Coronary artery (tissue), 2 donors: ENCODE measurements at places on chromosomes 6 and 20.

DNA sequence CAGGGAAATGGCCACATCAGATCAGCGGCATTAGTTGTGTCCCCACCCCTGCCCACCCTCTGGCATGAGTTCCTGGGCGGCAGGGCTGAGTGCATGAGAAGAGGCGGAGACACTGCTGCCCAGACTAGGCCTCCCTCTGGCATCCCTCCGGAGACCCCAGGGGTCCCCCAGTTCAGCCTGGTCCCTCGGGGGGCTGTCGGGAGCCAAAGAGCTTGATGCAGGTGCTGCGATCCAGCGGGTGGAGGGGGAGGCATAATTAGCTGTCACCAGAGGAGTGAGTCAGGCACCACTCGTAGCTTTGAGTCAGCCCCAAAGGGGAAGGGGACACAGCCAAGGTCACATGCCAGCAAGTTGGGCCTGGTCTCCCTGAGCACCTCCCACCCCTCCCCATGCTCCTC, 34.5 kb downstream of the DLGAP4 start:
- DNase-seq = no peak

- DNase-seq = no peak
Measured at GRCh38 chr6:117138920-117139319, 126.4 kb upstream of the VGLL2 start.

GRCh38 chr20:7147220-7147601, 379.7 kb downstream of the BMP2 start:
- DNase-seq = no peak

- DNase-seq = no peak
Measured at GRCh38 chr20:50412069-50412468, 98.1 kb upstream of the PTPN1 start.

- no peak for DNase-seq
Measured at GRCh38 chr20:51376111-51376510, 166.4 kb downstream of the NFATC2 start.

- no peak for DNase-seq
Measured at GRCh38 chr20:32483351-32484224, 101.5 kb downstream of the NOL4L start.

DNA sequence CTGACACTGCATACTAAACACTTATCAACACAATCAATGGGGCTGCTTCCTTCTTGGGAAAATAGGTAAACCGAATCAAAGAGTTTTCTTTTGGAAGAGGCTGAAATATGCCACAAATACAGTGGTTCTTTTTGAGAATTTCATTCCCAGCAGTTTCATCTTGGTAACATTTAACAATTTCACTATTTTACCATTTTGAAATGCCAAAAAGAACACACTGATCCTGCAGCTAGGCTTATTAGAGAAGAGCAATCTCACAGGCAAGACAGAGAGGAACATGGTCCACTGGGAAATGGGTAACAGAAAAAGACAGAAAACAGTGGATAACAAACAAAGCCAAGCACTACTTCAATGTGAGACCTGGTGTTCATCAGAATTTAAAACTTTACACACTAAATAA, 2.5 kb downstream of the CNR1 start:
- DNase-seq = no peak

DNA sequence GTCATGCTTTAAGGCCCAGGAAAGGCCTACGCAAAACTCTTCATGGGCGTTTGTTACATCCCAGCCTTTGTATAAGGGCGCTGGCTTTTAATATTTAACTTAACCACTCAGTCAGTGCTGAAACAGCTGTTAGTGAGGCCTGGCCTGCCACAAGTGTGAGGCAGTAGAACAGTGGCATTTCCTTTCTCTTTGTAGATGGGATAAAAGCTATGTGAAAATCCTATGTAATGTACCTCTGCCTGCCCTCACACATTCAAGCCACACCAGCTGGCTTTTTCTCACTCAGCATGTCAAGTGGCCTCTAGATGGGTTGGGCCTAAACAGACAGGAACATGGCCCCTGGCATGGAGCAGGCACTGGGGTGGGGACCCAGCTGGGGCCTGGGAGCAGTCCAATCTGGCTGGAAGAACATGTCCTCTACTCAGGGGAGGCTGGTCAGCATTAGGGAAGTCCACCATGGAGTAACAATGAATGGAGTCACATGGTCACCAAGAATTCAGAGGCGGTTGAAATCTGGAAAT, 20.7 kb downstream of the CGA start:
- DNase-seq = no peak

DNA sequence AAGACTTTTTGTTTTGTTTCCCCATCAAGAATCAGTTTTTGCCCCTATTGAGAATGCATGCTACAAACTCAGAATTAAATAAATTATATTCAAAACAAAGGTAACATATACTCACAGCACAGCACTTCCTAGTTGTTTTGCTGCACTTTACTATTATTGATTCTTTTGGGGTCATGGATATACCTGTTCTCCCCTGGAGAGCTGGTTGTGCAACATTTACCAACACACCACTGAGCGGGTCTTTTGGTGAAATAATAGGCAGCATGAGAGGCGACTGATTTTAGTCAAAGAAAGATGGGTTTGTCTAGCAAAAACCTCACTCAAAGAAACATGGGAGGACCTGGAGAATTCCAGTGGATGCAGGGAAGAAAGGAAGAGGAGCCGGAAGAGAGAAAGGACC, 39.9 kb upstream of the CDKN1A start:
- DNase-seq = no peak

- no peak for DNase-seq
Measured at GRCh38 chr6:168968228-168968627, 285.4 kb downstream of the THBS2 start.

DNA sequence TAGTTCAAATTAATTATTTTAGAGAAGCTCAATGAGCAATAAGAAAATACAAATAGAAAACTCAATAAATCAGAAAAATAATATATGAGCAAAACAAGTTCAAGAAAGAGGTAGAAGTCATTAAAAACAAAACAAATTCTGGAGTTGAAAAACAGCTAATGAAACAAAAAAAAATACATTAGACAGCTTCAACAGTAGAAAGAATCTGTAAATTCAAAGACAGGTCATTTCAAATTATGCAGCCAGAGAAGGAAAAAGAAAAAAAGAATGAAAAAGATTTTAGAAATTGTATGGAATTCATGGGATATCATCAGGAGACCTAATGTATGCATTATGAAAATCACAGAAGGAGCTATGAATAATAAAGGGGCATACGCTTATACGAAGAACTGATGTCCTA, 795.3 kb upstream of the ADGRB3 start:
- DNase-seq = no peak

- DNase-seq = no peak
Measured at GRCh38 chr20:35840421-35840820, 68.6 kb downstream of the PHF20 start.

GRCh38 chr6:105445481-105445880, 42.6 kb upstream of the PREP start:
- no peak for DNase-seq

- peak; percentile 22 for DNase-seq
Measured at GRCh38 chr20:24382331-24382730, 87.1 kb upstream of the SYNDIG1 start.

- no peak for DNase-seq
Measured at GRCh38 chr6:84516154-84516553, 248.2 kb downstream of the TBX18 start.

GRCh38 chr20:9442858-9443257, 71.5 kb upstream of the LAMP5 start:
- DNase-seq = no peak

- DNase-seq = no peak
Measured at GRCh38 chr6:126570507-126570906, 230.6 kb downstream of the CENPW start.

DNA sequence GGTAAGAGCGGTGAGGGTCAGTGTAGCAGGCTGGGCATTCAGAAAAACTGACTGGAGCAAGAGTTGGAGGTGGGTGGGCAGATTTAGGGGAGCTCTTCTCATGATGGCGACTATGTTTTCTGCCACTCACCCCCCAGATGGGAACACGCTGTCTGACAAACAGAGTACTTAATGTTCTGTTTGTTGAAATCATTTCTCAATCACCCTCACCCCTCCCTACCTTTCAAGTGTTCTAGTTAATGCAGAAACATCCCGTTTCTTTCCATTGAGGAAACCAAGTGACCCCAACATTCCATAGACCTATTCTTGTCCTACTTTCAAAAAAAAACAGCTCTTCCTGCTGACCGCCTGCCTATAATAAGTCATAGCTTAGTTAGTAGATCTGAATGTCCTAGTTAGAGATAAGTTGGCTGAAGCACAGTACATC, 132.5 kb upstream of the NEDD9 start:
- DNase-seq = no peak

DNA sequence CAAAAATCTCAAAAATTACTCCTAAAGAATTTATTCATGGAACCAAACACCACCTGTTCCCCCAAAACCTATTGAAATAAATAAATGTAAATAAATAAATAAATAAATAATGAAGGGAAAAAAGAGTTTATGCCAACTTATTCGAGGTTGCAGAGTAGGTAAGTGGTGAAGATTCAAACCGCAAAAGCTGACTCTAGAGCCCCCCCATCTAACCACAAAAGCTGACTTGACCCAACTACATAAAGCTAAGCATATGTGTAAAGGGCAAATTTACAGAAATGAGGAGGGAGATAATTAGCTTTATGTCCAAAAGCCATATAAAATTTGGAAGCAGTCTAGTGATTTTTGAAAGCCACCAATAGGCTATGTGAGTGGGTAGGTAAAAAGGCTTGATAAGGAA, 486.9 kb downstream of the PKHD1 start:
- no peak for DNase-seq

DNA sequence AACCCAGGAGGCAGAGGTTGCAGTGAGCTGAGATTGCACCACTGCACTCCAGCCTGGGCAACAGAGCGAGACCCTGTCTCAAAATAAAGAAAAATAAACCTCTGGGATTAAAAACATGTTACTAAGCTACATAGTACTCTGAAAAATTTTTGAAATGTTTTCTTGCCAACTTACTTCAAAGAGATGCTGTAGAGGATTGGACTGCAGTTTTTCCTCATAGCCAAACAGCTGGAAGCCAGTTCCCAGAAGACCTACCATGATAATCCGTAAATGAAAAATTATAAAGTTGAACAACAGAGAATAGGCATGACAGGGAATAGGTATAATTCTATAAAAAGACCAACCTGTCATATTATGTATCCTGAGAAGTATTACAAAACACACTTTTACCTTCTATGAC, 48.0 kb downstream of the RARS2 start:
- DNase-seq = no peak

GRCh38 chr6:166604328-166604727, 17.9 kb upstream of the RAMACL start:
- no peak for DNase-seq

GRCh38 chr20:24011282-24011681, 22.7 kb upstream of the GGTLC1 start:
- DNase-seq = no peak

GRCh38 chr6:31272836-31273626, 1.1 kb upstream of the HLA-C start:
- no peak for DNase-seq

DNA sequence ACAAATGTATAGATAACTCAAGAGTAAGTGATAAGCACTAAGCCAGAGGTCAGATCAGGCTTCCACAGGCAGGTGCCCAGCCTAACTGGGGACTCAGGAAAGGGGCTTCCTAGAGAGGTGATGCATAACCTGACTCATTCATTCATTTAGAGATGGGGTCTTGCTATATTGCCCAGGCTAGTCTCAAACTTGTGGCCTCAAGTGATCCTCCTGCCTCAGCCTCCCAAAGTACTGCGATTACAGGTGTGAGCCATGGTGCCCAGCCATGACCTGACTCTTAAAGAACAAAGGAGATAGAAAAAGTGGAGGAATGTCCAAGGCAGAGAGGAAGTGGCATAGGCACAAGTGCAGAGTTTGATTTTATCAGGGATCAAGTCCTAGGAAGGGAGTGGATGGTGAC, 41.9 kb downstream of the GJA10 start:
- no peak for DNase-seq

GRCh38 chr20:4161401-4162251, 146.3 kb upstream of the RNF24 start:
- DNase-seq = no peak

GRCh38 chr20:36736451-36737182, 9.3 kb downstream of the NDRG3 start:
- DNase-seq = no peak

GRCh38 chr6:116386581-116387299, 16.0 kb downstream of the DSE start:
- no peak for DNase-seq

DNA sequence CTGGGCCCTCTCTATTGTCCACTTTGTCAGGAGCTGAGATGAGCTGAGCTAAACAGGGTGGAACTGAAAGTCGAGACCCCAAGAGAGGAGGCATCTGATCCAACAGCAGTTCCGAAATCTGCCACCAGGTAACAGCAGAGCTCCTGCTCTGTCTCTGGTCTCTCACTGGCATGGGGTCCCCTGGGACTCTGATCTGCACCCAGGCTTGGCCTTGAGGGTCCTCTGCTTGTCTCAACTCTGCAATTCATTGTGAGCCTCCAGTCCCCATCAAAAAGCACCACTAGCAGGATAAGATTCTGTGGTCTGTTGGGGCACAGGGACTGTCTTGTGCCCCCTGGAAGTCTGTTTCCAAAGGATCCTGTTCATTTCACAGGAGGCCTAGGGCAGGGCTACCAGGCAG, 62.5 kb upstream of the TOP1 start:
- DNase-seq = no peak

DNA sequence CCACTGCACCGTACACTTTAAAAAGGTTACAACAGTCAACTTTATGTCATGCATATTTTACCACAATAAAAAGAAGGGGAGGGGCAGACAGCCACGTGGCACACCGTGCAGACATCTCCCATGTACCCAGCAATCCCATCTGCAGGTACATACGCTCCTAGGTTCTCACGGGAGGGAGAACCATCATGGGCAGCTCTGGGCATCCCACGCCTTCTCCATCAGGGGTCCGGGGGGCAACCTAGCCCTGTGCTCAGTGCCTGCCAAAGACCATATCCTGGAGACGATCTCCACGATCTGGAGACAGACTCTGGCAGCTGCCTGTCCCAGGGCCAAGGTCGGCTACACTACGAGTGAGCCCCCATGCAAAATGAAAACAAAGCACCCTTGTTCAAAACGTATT, 2.5 kb upstream of the BNIP5 start:
- no peak for DNase-seq

DNA sequence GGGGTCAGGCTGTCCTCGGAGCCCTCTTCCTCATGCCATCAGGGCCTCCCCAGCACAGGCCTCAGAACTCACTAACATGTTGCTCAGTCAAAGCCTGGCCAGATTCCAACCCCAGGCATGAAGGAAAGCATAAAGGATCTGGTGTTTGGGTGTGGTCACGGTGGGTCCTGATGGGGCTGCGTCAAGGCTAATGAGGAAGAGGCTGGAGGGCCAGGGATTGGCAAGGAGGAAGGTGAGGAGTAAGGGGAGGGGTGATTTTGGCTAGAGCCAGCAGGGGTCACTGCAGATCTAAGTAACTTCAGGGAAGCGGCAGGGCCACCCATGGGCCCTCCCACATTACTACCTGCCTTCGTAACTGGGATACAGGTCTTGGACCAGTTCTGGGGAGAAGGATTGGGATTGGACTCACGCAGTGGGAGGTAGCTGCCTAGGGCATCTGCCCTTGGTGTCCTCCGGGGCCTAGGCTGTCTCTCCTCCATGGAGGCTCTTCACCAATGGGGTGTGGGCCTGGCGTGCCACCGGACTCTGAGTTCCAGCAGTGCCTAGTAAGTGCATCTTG, 36.2 kb upstream of the MRPS18A start:
- DNase-seq = no peak
